Tibial artery (tissue), 4 donors: ENCODE measurements at places on chromosomes 6 and 20.

DNA sequence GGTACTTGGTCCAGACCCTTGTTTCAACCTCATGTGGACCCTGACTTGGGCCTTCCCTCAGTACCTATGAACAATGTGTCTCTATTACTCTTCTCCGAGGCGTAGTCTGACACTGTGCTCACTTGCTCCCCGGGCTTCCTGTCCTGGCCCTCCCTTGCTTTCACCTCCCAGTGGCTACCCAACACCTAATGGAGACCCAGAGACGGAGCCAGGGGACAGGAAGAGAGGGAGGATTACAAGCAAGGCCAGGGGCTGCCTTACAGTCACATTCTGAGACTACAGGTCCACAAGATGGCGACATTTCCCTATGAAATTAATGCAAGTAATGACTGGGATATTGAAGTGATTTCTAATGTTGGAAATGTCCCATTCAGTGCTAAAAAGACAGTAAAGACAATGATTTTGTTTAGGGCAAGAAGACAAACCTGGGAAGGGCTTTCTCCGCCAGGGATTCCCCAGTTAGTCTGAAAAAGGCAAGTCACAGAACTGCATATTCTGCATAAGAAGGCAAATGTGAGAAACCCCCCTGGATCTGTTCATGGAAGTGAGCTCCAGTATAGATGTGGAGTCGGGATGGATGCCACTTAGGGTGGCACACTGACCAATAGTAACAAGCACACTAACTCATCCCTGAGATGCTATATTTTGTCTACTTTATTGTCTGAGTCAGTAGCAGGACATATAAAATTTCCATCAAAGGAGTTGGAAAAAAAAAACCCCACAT lies 44.0 kb upstream of the ZBTB24 start:
- no peaks in the 10 kb centered on the region for H3K4me1 ChIP-seq
- no peak overlapping the region for H3K4me3 ChIP-seq
- DNase-seq: no peak
- no peaks in the 10 kb centered on the region for H3K36me3 ChIP-seq

GRCh38 chr6:34901930-34902329 lies 12.9 kb downstream of the ANKS1A start:
- DNase-seq: no peak
- no peak overlapping the region for H3K27ac ChIP-seq
- no peaks in the 10 kb centered on the region for H3K4me1 ChIP-seq
- no peaks in the 10 kb centered on the region for H3K27me3 ChIP-seq
- H3K4me3 ChIP-seq: no peak overlapping the region

DNA sequence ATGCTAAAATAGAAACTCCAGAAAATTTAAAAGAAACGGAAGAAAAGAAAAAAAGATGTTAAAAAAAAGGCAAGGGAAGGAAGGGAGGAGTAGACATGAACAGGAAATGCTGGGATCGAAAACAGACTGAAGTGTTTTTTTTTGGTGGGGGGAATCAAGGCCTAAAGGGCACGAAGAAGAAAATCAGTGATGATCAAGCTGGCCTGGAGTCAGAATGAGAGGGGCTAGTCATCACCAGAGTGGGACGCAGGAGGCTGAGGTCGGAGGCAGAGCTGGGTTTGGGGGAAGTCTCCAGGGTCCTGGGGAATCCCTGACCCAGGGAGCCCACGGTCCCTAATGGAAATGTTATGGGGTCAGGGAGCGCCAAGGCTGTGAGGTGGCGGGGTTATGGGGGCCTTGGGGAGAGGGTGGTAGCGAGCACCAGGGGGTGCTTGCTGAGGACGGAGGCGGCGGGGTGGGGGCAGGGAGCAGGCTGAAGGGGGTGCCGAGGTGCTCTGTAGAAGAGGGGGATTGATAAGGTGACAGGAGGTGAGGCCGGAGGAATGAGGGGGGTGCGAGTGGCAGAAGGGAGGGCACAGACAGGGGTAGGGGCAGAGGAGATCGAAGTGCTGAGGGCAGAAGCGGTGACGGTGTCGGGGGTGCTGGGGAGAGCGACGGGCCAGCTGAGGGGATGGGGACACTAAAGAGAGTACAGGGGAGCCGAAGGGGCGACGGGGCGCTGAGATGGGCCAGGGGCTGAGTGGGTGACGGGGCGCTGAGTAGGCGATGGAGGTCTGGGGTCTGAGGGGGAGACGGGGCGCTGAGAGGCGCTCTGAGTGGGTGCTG lies 684 bp downstream of the ZNFX1 start:
- H3K4me1 ChIP-seq: peaks cover 32% of the 10 kb centered on the region
- H3K27me3 ChIP-seq: no peaks in the 10 kb centered on the region
- peaks cover 50% of the 10 kb centered on the region for H3K36me3 ChIP-seq
- H3K27ac ChIP-seq: peak overlapping the region; percentile 92
- peak; percentile 77 for DNase-seq

GRCh38 chr20:58086763-58087561 lies 141.5 kb downstream of the ANKRD60 start:
- H3K27ac ChIP-seq: no peak overlapping the region
- no peaks in the 10 kb centered on the region for H3K36me3 ChIP-seq
- H3K4me1 ChIP-seq: no peaks in the 10 kb centered on the region
- no peak overlapping the region for H3K4me3 ChIP-seq

DNA sequence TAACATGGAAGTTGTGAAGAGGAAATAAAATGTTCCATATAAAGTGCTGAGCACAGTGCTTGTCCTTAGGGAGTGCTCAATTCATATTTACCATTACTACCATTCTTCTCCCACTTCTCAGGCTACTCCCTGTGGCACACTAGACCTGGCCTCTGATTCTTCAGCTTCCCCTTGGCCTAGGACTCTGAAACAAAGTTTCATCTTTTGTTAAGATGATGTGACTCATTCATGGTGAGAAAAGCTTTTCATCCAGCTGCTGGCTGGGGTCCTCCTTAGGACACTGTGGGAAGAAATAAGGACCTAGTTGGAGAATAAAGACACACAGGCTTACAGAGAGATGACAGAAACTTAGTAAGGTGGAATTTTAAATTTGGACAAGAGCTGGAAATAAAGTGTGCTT lies 314.8 kb downstream of the CDC5L start:
- H3K4me1 ChIP-seq: no peaks in the 10 kb centered on the region
- no peaks in the 10 kb centered on the region for H3K27me3 ChIP-seq
- no peak overlapping the region for H3K4me3 ChIP-seq

GRCh38 chr6:5087389-5087788 lies 2.2 kb downstream of the PPP1R3G start:
- H3K4me1 ChIP-seq: peaks cover 14% of the 10 kb centered on the region
- no peak overlapping the region for H3K4me3 ChIP-seq
- no peak overlapping the region for H3K27ac ChIP-seq
- peak; percentile 56 for DNase-seq
- no peaks in the 10 kb centered on the region for H3K36me3 ChIP-seq
